ENCODE measurements at places on chromosomes 4 and X.
A peak's percentile ranks its signal among the peaks of the same experiment; 100 is the strongest.

GRCh38 chr4:18445110-18445509 lies 423.6 kb upstream of the LCORL start:
- DNase-seq: no peak

GRCh38 chr4:93983140-93983539 lies 154.6 kb downstream of the ATOH1 start:
- DNase-seq: no peak

DNA sequence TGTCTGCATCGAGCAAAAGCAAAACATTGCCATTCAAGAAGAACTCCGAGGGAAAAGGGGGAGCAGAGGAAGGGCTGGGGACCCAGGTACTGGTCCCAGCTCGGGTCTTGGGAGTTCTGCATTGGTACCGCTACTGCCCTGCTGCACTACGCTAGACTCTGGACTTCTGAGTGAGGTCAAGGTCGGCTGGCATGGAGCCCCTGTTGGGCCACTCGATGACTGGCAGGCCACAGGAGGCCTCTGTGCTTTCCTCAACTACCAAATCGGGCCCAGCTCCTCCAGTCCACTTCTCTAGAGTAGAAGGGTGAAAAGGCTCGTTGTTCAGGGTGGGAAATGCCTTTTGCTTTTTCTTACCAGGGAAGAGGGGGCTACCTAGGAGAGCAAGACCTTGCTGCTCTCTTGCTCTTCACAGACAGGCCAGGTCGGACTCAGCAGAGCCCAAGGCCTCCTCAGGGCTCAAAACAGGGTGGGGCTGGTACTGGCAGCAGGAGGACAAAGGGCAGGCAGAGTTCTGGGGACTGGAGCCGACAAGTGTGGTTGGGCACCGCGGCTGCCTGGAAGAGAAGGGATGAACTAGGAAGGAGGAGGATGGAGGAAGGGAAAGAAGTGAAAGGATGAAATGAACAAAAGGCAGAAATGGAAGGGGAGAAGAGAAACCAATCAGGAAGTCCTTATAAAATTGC lies 8.9 kb upstream of the IRAK1 start:
- DNase-seq: no peak

DNA sequence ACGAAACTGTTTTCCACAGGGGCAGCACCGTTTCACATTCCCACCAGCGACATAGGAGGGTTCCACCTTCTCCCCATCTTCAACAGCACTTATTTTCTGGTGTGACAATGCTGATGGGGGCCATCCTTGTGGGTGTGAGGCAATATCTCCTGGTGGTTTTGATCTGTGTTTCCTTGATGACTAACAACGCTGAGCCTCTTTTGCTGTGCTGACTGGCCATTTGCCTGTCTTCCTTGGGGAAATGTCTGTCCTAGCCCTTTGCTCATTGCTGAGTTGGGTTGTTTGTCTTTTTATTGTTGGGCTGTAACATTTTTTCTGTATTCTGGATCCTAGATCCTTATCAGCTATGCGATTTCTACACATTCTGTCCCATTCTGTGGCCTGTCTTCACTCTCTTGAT lies 33.7 kb downstream of the ATP2B3 start:
- DNase-seq: no peak

DNA sequence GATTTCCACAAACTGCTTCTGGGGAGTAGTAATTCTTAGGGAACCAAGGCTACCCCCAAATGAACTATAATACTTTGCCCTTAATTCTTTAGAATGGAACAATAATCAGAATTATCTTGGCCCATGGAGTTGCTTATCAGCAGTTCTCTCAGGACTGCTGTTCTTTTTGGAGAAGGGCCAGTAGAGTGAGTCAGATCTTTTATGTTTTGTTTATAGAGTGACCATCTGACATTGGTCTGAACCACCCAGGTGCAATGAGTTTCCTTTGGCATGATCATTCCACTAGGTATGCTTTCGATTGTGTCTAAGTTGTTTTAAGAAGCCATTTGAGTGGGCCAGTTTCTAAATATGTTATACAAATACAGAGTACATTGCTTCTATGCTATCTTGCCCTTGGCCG lies 31.8 kb downstream of the PRRG1 start:
- DNase-seq: no peak

DNA sequence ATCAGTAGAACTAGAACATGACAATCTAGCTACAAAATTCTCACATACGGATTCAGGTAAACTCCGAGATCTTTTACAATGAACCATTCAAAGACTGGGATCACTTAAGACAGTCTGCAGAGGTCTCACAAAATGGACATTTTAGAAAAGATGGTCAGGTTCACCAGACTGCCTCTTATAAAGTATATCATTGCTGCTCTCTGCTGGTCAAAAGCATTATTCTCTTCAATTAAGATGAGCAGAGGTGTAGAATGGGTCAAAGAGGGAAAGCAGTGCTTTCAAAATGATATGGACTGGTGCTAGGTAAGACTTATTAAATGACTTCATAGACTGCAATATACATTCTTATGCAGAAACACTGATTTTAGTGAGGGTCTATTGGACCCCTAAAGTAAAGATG lies 434.7 kb downstream of the PACRGL start:
- peak; percentile 39 for DNase-seq

- DNase-seq: no peak
Observed at GRCh38 chrX:15814771-15815365, 24.6 kb downstream of the ZRSR2 start.

GRCh38 chrX:117538178-117539089 lies 578.2 kb downstream of the KLHL13 start:
- DNase-seq: no peak

DNA sequence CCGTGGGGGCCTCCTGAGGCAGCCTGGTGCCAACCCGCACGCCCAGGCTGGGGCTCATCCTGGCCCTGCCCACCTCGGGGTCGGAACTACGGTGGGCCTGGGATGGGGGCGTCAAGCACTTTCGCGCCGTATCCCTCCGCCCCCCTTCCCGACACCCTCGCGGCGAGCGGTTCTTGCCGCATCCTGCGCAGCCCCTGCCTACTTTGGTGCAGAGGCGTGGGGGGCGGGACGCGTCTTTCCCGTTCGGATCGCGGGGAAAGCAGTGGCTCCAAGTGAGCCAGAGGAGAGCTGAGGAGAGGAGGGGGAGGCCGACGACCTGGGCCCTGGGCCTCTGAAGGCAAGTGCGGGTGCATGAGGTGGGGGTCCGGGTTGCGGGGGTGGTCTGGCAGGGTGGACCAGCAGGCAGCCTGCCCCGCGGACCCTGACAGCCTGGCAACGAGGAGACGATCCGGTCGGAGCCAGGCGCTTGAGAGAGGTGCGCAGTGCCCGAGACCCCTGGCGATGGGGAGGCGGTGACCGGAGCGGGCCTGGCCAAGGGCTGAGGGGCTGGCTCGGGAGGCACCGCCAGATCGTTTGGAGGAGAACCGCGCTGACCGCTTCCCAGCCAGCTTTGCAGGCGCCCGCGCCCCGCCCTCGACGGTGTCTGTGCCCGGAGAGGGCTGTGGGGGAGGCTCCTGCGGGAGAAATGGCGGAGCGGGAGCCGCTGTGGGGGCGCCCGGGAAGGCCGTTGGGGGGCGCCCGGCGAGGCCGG lies at the start of gene GPRASP2:
Gene GPRASP2, plus strand, starts transcription at position 233 of the 751 bp plus-strand sequence. CDS start 2,422 bp downstream, outside the sequence.
- DNase-seq: no peak

GRCh38 chrX:136347706-136348105 lies 46.9 kb downstream of the ADGRG4 start:
- DNase-seq: no peak

DNA sequence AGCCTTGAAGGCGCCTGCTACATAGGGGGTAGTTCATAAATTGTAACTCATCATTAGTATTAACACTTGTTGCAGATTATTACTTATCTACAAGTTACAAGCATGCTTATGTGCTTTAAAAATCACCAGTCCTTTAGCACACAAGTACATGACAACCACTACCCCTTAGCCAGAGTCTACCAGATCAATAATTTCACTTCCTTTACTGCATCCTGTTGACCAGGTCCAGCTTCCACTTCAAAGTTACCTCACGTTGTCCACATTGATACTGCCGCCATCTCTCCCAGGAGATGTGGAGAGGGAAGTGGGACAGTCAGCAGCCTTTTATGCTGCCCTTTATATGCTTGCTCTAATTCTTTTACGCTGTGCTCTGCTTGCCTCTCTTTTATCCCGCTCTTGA lies 231.3 kb upstream of the CXXC4 start:
- no peak for DNase-seq

GRCh38 chr4:179492260-179493080 lies 2050.2 kb upstream of the AGA start:
- DNase-seq: no peak

GRCh38 chr4:164892018-164892417 lies 15.0 kb downstream of the APELA start:
- no peak for DNase-seq

DNA sequence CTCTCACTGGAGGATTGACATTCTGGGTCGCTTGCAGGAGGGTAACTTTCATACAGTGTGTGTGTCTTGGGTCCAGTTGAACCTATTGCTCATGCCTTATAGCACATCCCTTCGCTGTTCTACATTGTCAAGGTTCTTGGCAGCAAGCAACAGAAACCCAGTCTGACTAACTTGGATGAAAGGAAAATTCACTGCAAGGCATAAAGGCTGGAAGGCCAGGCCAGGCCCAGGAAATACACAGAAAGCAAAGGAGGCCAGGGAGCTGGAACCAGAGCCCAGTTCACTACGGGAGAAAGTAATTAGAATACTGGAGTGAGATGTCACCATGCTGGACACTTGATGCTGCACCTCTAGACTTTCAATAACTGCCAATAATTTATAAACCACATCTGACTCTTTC lies 353.8 kb upstream of the GATB start:
- no peak for DNase-seq

DNA sequence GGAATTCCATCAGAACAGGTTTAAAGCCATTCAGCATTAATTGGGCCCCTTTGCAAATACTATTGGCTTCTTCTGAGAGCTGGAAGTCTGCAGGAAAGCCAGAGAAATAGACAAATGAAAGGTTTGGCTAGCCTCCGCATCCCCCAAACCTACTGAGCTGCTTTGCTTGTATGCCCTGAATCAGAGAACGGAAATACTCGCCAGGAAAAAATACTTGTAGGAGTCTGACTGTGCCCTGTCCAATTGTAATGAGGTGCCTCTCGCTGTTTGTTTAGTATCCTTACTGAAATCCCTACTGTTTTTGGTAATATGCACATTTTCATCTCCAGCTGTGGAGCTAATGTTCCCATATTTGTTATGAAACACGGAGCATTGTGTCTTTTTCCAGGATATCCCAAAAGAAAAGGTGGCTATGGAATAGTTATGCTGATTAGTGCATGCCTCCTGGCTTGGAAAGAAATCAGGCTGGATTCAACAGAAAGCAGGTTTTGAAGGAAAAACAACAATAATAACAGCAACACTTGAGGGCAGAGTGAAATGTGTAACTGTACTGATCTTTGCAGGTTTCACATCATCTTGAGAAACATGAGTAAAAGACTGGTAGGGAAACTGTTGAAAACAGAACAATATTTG lies 50.7 kb upstream of the NLGN4X start:
- DNase-seq: no peak

- no peak for DNase-seq
Observed at GRCh38 chr4:183118585-183118984, 19.5 kb downstream of the WWC2 start.

GRCh38 chr4:7000421-7001176 lies 42.6 kb upstream of the TADA2B start:
- no peak for DNase-seq

DNA sequence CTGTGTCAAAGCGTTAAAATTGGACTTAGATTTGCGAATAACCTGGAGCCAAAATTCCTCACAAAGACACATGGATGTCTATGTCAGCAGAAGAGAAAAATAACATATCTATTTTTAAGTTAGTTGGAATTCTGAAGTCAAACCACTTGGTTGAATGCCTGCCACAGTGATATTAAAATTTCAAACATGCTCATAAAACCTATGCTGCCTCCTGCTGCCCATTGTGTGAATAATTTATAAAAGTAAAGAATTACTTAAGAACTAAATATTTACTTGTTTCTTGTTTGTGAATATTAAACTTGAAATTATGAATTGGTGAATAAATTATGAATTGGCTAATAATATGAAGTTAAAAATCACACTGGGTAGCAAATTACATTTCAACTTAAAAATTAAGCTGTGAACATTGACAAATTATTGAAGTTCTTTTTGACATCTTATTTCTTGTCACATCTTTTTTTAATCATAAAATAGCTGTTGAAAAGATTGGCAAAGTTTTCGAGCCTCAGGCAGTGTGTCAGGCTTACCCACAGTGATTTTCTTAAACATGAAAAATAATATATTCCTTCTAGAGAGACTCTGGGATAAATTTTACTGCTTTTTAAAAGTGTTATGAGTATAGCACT lies 35.4 kb downstream of the FABP2 start:
- DNase-seq: peak; percentile 61

GRCh38 chr4:101299021-101299420 lies 48.3 kb downstream of the PPP3CA start:
- DNase-seq: no peak

DNA sequence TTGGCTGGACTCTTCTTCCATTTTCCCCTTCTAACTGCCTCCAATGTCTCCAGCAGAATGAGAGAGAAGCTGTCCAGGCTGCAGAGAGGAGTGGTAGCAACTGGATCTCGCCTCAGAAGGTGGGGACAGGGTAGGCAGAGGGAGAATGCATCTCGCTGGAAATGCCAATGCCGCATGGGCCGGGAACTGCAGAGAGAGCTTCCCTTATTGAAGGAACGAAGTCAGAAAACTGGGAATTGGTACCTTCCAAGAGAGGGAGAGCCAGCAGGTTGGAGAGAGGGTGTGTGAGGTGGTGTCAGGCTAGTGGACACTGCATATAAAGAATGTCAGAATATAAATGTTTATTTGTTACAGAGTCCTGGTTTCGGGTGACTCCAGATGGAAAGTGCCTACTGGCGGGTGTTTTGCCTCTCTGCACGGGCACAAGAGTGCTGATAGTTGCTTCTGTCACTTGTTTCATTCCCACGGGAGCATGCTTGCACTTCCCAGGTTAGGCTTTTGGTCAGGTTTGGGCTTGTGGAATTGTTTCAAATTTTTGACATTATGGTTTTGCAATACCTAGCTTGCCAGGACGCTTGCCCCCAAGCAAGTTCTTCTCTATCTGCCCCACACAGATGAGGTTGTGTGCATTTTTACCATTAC lies 156.8 kb upstream of the STS start:
- no peak for DNase-seq

- no peak for DNase-seq
Observed at GRCh38 chrX:153560000-153560399, 38.9 kb downstream of the CCNQ start.

GRCh38 chr4:139889901-139890300 lies 224.3 kb downstream of the MGST2 start:
- no peak for DNase-seq

- no peak for DNase-seq
Observed at GRCh38 chrX:123846577-123847038, 13.2 kb upstream of the XIAP start.

DNA sequence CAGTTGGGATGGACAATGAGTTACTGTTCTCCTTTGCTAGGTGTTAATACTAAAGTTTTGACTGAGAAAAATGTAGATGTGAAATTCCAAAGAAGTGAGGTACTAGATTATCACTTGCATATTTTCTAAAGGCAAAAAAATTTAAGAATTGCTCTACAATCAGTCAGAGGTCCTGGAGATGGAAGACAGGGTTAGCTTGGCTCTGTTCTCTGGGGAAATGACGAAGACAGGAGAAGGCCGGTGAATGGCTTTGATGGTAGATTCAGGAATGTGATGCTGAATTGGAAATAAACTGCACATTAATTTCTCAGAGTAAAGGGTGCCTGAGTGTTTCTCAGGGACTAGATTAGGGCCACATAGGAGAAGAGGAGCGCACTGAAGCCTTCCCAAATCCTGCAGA lies 214.0 kb upstream of the LEF1 start:
- no peak for DNase-seq

- no peak for DNase-seq
Observed at GRCh38 chr4:876780-877179, 50.9 kb upstream of the CPLX1 start.

All from CD4-positive, alpha-beta T cell treated with Interleukin-12 subunit alpha and Interleukin-12 subunit beta, for 1 hour (primary cell).